Hindlimb muscle (tissue), 1 donor: ENCODE measurements at places on chromosomes 7 and 10. TPM values are rescaled to one million over a fixed set of nuclear protein-coding genes. Genes with fewer than 3 reads are reported as not detected.
A peak's percentile ranks its signal among the peaks of the same experiment; 100 is the strongest.

Gene HMX2
- polyA plus RNA-seq, result not detected

Gene OR6V1
- polyA plus RNA-seq, result not detected

Gene OR2A12
- not detected for polyA plus RNA-seq

Gene TSPAN33
- 47.4 TPM for polyA plus RNA-seq

GRCh38 chr10:89973326-89973725 is 271.9 kb downstream of the KIF20B start:
- DNase-seq, result peak; percentile 18

- DNase-seq, result no peak
These were observed 36.3 kb downstream of the ABCB1 start for GRCh38 chr7:87564296-87564963.

DNA sequence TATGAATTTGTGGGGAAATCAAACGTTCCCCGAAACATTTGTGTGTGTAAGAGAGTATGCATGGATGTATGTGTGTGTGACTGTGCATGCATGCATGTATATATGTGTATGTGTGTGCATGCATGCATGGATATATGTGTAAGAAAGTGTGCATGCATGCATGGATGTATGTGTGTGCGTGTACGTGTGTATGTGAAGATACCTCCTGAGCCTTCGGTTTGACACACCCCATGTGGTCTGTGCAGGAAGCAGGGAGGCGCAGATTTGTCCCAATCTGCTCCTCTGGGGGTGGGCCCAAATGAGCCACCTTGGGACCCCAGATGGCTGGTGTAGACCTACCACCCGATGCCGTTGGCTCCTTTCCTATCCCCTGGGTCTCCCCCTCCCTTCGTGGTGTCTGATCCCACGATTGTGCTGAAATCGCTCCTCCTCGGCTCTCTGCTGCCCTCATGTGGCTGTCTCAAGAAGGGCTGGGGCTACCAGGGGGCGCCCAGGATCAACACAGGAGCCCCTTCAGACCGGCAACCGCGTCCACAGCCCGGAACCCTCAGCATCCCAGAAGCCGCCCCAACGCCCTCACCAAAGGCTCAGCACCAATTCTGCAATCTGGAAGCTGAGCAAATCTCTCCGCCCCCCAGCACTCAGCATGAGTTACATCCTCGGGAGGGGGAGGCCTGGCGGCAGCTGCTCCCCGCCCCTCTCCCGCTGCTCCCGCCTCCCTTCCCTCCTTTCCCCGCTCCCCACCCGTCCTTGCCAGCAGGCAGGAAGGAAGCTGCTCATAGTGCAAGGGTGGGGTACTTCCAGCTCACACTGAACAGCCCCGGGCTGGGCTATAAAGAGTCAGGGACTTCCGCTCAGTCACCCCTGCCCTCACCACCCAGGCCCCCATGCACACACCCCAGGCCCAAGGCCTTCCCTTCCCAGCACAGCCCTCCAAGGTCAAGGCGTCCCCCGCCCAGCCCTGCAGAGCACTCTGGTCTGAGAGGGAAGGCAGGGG is 2.3 kb upstream of the NOS3 start:
- DNase-seq, result peak; percentile 65

- DNase-seq, result no peak
These were observed 122.7 kb upstream of the ADCY1 start for GRCh38 chr7:45451342-45452035.

DNA sequence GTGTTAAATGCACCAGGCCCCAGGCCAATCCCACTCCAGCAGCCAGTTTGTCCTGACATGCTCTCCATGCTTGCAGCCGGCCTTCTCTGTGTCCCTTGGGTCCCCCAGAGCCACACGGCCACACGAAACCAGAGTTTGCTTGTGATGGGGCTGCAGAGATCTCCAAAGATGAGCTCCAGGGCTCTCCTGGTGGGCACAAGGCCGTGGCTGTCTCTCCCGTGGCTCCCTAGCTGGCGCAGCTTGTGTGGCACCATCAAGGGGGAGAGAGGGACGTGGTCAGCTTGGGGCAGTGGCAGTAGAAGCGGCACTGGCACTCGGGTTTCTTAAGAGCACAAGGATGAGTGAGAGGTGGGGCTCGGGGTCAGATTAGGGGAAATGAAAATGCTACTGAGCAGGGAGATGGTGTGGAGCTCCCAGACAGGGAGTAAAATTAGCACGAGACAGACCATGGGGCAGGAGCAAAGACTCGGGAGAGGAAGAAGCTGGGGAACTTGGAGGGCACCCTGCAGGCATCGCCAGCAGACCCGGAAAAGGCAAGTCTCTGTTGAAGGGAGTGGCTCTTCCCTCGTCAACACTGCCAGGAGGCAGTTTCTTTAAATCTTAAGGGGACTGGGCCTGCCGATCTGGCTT is 572.5 kb upstream of the FOXK1 start:
- no peak for DNase-seq

DNA sequence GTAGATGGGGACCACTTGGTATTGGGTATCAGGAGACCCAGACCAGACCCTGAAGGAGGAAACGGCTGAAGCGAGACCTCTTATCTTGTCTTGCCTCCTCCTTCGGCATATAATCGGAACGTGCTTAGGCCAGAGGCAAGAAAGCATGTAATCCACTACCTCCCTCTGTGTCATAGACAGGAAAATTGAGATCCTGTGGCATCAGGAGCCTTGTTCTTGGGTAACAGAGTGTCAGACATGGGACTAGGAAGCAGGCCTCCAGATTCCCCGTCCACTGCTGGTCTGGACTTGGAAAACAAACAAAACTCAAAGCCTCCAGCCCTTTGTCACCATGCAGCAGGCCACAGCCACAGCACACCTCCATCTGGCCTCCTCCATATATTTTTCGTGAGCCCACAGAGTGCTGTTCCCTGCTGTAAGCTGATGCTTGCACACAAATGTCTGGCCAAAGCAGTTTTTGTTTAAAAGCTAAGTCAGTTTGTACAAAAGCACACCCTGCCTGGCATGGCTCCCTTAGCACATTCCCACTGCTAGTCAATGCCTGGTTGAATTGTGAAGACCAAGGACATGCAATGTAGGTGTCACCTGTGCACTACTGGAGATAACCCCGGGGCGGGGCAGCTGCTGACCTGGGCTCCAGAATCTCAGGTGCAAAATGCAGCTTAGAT is 510.9 kb downstream of the RPS24 start:
- no peak for DNase-seq

GRCh38 chr10:21536874-21537273 is 2.8 kb downstream of the MLLT10 start:
- DNase-seq, result no peak

DNA sequence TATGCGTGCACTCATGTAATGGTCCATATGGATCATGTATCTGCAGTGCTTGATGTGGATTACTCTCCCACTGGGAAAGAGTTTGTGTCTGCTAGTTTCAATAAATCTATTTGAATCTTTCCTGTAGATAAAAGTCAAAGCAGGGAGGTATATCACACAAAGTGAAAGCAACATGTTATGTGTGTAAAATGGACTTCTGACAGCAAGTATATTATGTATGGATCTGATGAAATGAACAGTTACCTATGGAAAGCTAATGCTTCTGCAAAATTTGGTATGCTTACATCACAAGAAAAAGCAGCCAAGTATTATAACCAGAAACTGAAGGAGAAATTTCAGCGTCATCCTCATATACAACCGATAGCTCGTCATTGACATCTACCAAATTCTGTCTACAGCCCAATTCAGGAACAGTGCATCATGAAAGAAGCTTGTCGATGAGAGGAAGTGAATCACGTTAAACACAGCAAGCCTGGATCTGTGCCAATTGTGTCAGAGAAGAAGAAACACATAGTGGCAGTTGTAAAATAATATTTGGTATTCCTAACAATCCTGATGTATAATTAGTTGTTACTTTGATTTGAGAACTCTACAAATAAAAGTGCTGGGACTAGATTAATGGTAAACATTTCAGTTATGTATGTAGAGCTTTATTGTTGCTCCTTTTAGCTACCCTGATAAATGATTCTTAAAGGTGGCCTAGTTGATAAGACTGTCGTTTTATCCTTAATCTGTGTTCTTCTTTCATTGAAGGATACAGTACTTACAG is 14.2 kb upstream of the SYPL1 start:
- DNase-seq, result no peak
